Upper lobe of right lung (tissue), 1 donor: ENCODE measurements at places on chromosomes 7 and 10.
A peak's percentile ranks its signal among the peaks of the same experiment; 100 is the strongest.

DNA sequence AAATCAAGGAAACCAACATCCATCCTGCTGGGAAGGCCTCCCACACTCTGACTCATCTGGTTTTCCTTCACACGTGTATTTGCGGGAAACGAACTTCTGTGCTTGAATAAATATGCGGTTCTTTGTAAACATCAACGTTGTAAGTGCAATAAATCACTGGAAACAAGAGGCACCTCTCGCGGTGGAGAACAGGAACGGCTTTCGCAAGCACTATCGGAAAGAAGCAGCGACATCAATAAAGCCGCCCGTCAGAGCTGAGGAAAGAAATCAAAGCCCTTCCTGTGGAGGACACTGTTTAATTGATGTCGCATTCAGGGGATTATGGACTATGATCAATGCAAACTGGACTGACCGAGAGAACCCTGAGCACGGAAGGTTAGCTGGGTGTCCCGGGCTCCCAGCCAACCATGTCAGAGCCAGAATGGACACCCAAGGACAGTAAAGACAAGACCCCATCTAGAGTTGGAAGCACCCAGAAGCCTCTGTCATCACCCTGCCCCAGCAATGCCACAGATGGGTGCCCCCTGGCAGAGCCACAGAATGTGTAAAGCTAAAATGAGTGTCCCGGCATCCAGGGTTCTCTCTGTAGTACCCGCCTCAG, 37.6 kb downstream of the OAT start:
- peak; percentile 37 for DNase-seq

DNA sequence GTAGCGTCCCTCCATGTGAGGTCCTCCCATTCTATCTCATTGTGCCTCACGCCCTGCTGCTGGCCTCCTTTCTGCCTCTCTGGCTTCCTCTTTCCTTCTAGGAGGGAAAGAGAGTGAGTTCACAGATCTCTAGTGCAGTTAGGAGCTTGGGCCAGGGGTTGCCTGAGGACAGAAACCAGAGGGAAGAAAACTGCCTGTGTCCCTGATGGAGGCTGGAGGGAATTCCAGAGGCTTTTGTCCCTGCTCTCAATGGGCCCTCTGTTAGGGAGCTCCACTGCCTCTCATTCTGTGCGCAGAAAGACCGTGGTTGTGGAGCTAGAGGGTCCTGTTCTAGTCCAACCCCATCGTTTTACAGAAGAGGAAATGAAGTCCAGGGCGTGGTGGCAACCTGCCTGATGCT, 4.6 kb downstream of the MARVELD1 start:
- DNase-seq, result no peak

GRCh38 chr7:11843113-11843765, 11.2 kb upstream of the THSD7A start:
- no peak for DNase-seq

GRCh38 chr7:131488361-131488760, 68.1 kb downstream of the PODXL start:
- DNase-seq, result no peak

GRCh38 chr10:36198322-36198721, 556.2 kb upstream of the FZD8 start:
- no peak for DNase-seq

DNA sequence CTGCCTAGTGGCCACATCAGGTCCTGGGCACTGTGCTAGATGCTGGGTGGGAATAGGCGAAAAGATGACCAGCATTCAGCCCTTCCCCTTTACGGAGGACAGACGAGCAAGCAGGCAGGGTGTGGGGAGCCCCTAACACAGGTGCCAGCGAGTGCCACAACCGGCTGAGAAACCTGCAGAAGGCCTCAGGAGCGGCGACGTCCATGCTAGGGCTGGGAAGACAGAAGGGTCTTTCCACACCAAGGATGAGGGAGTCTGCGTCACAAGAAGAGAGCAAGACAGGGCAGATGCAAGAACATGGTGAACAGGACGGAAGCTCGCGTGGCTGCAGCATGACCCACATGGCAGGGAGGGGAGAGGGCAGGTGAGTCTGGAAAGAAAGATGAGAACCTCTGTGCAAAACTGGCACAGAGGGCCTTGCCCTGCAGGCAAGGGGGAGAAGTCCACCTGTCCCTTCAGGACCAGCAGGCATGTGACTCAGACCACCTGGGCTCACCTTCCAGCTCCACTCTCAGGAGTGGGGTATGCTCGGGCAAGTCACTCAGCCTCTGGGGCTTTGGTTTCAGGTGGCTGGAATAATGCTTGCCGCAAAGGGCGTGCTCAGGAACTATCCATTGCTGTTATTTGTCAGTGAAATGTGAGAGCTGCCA, 36.6 kb downstream of the KCNH2 start:
- peak; percentile 53 for DNase-seq

- DNase-seq, result no peak
Observed at GRCh38 chr7:151460474-151460855, 20.5 kb upstream of the CRYGN start.

- DNase-seq, result peak; percentile 81
Observed at GRCh38 chr10:103772096-103772845, 83.1 kb downstream of the SH3PXD2A start.

DNA sequence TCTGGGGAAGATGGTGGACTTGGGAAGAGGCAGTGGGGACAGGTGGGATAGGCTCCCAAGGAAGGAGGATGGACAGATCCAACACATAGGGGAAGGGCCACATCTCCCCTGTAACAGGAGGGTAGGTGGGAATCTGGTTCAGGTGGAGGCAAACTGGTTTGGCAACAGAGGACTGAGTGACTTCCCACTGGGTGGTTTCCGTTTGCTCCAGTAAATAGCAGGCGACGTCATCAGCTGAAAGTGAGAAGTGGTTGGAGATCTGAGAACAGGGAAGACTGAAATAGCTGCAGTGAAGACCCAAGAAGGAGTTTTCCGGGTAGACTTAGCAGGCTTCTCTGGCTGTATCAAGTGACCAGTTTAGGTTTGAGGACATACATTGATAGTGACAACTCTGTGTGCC, 504.4 kb downstream of the GALNT17 start:
- no peak for DNase-seq

- no peak for DNase-seq
Observed at GRCh38 chr7:147183276-147183675, 1066.7 kb downstream of the CNTNAP2 start.

DNA sequence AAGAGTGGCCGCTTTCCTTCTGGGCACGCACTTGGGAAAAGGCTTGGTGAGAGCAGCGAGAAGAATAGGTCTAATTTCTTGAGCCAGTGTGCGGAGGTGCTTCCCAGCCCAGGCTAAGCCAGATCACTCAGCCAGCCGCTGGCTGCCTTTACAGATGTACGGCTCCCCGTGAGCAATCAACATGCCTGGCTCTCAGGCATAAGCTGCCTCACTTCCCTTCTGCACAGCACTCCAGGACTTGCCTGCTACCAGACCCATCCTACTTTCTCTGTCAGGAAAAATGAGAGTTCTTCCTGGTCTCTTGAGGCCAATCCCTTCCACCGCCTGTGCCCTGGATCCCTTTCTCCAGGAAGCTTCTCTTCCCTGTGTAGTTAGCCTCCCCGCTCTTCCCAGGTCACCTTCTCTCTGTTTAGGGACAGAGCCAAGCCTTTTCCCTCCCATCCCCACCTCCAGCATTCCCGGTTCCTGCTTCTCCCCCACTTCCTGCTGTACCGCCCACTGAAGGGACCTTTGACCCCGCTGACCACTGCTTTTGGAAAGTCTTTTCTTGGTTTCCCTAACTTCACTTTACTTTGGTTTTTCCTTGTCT, 1.1 kb upstream of the ACTR3C start:
- no peak for DNase-seq

DNA sequence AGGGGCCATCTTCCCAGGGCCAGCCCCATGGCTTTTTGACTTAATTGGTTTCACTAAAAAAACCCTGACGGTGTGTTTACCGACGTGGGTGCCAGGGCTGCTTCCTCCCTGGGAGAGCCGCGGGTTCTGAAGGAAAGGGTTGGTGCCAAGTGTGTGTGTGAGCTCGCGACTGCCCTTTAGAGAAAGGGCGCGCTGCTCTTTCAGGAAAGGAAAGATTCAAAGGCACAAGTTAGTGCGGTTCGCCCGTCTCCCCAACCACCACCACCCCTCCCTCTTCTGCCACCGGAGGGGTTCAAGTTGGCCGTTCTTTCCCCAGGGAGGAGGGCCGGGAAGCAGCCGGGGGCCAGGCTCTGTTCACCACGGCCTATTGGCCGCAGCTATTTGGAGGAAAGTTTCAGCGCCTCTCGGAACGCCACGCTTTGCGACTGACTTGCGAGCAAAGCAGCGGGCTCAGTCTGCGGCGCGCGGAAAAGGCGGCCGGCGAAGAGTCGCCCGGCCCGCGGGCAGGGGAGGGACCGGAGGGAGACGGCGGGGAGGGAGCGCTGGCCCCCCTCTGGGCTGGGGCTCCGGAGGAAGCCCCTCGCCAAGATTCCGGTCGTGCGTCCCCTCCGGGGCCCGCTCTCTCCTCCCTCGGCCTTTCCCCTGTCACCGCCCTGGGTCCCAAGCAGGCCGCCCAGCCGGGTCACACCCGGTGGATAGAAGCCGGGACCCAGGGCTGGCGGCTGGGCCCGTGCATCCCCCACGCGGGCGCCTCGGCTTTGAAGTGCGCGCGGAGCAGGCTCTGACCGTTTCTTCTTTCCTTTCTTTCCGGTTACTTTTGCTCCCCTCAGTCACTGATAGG, 165.9 kb upstream of the PPP1R3A start:
- DNase-seq, result peak; percentile 74

DNA sequence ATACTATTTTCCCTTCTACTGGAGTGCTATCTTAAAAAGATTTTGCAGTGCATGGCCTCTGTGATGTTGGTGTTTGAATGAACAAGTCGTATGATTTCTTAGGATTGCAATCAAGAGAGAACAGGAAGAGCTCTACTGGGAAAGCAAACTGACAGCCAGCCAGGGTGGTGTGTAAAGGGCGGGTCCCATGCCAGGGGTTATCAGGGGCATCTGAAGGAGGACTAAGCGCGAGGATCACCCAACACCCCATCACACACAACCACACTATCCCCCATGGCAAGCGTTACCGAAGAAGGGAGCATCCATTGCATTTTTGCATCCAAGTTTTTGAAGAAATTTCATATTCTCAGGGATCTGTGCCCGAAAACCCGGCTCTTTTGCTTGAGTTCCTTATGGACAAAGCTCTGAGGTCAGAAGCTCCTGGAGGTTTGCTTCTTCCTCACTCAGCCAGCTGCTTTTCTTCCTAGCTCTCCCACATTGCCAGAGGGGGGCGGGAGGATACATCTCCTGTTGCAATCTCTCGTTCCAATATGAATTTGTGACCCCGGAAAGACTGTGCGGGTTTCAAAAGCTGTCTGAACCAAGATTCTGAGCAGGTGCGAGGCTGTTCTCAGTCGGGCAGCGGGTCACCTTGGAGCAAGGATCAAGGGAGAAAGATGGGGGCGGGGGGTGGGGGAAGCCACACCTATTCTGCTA, 5.2 kb downstream of the NEUROD6 start:
- no peak for DNase-seq

DNA sequence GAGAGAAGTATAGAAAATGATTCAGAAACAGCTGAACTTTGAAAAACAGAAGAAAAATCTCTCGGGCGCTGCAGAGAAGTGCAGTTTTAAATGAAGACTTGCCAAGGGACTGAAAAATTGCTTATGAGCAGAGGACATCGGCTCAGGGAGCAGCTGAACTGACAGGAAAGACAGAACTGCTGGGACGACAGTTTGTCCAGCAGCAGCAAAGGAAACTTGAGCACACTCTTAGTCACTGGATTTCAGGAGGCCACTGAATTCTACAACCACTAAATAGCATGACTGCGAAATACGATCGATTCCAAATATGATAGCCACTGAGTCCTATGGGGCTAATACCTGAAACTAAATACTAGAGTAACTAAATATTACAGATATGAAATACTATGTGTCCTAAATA, 43.0 kb downstream of the LEP start:
- no peak for DNase-seq

- no peak for DNase-seq
Observed at GRCh38 chr7:128189231-128189930, 51.7 kb upstream of the LEP start.

- no peak for DNase-seq
Observed at GRCh38 chr7:84923348-84923747, 263.5 kb downstream of the SEMA3D start.

- DNase-seq, result peak; percentile 81
Observed at GRCh38 chr7:127253281-127254162, 781 bp upstream of the GRM8 start.

DNA sequence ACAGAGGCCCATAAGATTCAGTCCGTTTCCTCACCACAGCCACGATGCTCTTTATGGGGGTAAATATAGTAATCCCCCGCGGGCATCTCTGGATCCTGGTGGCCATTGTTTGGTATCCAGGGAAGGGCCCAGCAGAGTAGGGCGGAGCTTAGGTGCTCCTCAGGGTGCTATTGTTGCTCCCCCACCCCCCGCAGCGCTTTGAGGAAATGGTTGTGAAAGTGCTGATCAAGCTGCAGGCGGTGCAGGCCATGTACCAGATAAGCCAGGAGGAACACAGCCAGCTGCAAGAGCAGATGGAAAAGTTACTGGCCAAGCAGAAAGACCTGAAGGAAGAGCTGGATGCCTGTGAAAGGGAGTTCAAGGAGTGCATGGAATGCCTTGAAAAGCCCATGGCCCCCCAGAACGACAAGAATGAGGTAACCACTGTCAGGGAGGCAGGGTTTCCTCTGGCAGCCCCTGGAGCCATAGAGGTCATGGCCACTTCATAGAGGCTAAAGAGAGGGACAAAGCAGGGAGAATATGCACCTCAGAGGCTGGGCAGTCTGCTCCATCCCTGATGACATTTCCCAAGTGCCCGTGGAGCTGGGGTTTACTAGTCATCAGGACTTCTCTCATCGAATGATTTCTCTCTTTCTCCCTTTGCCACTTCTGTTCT, 17.6 kb upstream of the FLNC start:
- DNase-seq, result no peak

- no peak for DNase-seq
Observed at GRCh38 chr7:140989068-140989467, 25.7 kb downstream of the MRPS33 start.

DNA sequence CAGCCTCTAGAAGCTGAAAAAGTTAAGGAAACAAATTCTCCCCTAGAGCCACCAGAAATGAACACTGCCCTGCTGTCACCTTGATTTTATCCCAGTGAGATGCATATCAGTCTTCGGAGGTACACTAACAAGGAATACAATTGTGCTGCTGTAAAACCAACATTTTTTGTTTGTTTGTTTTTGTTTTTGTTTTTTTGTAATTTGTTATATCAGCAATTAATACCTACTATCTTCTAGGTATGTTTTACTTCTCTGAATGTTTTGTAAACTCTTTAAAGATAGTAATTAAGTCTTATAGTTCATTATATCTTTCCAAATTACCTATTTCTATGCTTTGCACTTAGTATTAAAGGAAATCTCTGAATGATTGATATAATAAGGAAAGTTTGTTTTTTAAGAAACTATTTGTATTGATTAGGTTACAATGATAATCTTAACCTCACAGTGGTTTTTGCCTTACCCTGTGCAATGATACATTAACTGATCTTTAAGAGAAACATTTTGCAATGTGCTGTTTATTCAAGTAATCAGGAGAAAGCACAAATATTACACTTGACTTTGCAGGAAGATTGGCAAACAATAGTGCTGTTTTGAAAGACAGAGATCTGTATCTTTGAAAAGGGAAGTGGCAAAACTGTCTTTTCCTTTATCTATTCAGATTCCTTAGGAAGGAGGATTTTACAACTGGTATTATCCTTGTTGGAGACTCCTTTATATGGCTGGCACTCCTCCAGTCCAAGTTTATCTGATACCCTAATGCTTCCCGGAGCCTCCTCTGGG, 11.3 kb upstream of the HGF start:
- no peak for DNase-seq
